Fibroblast of skin of right quadriceps (primary cell): ENCODE measurements at places on chromosomes 3 and 15.

GRCh38 chr3:113165841-113166240, 45.5 kb upstream of the BOC start:
- no peak for DNase-seq

- DNase-seq = no peak
These were observed 237.0 kb downstream of the SCAPER start for GRCh38 chr15:76667943-76668715.

GRCh38 chr15:66241908-66242285, 11.7 kb downstream of the MEGF11 start:
- DNase-seq = no peak

DNA sequence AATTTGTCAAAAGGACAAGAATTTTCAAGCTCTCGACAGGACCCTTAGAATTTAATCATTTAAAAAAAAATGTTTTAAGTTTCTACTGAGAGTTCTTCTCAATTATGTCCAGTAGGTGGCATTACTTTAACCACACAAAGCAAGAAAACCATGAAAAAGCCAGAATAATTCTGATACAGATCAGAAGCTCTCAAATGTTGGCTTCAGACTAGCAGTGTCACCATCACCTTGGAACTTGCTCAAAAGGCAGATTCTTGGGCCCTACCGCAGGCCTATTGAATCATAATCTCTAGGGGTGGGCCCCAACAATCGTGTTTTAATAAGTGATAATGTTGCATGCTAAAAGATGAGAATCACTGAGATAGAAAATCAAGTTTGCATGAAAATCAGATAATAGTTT, 99.5 kb upstream of the KCNMB2 start:
- DNase-seq = peak; percentile 51

- no peak for DNase-seq
These were observed 241.5 kb upstream of the WNT5A start for GRCh38 chr3:55728461-55729100.

- DNase-seq = no peak
These were observed 48.6 kb downstream of the WDR72 start for GRCh38 chr15:53710906-53711305.
